ENCODE measurements at places on chromosomes 7 and 10.

DNA sequence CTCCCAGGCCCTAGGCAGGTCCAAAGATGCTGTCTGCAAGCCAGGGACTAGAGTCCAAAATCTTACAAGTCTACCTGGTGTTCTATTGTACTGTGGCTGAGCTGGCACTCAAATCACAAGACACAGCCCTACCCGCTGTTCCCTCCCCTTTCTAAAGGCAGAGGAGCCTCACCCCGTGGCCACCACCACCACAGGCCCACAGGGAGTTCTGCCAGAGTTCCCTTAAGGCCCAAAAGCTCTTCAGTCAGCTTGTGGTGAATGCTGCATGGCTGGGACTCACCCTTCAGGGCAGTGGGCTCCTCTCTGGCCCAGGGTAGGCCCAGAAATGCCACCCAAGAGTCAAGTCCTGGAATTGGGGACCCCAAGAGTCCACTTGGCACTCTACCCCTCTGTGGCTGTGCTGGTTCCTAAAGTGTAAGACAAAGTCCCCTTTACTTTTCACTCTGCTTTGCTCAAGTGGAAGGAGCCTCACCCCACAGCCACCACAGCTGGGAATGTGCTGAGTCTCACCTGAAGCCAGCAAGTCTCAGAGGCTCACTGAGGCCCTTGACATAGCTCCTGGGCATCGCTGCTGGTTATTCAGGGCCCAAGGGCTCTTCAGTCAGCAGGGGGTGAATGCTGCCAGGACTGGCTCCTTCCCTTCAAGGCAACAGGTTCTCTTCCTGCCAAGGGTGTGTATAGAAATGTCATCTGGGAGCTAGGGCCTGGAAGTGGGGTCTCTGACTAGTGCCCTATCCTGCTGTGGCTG is 48.8 kb upstream of the PSAP start:
- no peak for DNase-seq

DNA sequence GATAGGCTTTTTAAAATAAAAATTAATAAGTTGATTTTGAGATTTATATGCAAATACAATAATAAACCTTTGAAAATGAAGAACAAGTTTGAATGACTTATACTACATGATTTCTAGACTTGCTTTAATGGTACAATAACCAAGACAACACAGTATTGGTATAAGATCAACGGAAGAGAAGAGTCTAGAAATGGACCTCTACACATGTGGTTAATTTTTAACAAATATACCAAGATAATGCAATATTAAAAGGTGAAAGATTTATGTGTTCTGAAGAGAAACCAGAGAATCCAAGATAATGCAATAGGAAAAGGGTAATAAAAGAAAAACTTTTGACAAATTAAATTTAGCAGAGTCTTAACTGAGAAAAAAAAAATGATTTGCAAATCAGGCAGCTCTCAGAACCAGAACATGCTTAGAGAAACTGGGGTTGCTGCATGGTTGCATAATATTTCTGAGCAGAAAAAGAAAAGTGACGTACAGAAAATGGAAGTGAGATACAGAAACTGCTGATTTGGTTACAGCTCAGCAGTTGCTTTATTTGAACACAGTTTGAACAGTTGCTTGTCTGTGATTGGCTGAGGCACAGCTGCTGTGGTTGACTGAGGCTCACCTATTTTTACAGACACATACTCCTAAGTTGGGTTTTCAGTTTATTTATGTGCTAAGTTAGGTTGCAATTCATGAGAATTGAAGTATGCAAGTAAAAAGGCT is 365.9 kb downstream of the CRPPA start:
- no peak for DNase-seq

DNA sequence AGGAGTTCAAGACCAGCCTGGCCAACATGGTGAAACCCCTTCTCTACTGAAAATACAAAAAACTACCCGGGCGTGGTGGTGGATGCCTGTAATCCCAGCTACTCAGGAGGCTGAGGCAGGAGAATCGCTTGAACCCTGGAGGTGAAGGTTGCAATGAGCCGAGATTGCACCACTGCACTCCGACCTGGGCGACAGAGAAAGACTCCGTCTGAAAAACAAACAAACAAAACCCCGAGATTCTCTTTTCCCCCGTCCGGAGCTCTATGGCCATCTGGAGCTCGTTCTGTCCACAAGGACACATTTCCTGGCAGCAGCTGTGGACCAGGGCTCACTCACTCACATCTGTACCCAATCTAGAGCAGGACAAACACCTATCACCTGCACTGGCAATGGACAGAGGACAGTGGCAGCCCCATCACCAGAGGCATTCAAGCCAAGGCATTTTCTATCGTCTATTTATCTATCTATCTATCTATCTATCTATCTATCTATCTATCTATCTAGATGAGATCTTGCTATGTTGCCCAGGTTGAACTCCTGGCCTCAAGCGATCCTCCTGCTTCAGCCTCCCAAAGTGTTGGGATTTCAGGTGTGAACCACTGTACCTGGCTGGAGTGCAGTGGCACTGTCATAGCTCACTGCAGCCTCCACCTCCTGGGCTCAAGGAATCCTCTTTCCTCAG is 167.1 kb upstream of the TNRC18 start:
- no peak for DNase-seq

DNA sequence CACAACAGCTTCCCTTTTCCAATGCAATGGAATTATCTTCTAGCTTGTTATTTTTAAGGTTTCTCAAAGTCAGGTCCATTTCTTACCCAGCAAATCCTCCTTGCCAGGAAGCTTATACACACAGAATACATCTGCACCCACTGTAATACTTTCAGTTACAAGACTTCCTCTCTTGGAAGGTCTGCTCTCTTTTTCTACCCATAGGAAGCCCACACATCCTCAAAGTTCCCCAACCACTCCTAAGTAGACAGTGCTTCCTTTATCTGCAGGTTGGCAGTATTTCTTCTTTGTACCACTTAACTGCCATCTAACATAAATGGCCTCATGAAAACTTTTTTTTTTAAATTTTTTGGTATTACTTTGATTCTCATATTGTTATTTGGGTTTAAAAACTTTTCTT is 155.6 kb downstream of the TAX1BP1 start:
- DNase-seq, result no peak

DNA sequence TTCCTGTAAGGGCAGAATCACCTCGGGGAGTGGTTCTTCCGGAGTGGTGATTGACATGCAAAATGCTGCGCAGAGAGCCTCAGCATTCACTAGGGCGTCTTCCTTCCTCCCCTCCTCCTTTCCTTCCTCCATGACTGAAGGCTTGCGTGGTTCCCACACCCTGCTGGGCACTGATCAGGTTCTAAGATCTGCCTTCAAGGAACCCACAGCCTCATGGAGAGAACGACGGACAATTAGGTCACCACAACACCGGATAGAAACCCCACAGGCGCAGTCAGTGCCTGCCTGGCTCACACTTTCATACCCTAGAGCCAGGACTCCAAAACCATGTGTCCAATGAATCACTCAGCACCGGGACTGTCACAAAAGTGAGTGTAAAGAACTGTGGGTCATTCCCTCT is 131.3 kb downstream of the DPP6 start:
- no peak for DNase-seq

DNA sequence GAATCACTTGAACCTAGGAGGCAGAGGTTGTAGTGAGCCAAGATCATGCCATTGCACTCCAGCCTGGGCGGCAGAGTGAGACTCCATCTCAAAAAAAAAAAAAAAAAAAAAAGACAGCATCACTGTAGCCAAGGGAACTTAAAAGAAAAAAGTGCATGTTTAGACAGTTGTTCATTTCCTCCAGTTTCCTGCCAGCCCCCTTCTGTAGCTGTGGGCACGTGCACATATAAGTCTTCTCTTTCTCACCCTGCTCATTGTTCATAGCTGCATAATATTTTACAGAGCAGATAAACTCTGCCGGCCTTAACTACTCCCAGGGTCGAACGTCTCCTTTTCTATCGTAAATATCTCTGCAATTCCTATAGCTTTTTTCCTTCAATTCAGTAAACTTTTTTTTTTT is 132.6 kb downstream of the LHPP start:
- DNase-seq, result no peak

DNA sequence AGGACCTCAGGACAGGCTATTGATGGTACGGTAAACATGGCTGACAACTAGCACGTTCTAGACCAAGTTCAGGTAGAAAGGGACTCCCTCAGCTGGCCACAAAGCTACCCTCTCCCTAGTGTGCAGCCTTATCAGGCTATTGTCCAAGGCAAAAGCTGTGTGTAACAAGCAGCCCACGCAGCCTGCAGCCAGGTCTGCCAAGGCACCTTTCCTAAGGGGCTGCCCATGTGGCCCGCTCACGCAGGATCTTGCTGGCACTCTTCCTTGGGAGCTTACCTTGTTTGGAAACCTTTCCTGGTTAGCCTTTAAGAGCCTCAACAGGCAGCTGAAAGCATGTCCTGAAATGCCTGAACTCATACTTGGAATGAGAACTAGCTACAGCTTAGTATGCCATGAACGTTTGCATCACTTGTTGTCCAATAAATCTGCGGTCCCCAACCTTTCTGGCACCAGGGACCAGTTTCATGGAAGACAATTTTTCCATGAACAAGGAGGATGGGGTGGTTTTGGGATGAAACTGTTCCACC is 51.7 kb downstream of the SYPL1 start:
- DNase-seq, result no peak

GRCh38 chr7:68547799-68548198 is 1050.5 kb upstream of the AUTS2 start:
- DNase-seq, result no peak

DNA sequence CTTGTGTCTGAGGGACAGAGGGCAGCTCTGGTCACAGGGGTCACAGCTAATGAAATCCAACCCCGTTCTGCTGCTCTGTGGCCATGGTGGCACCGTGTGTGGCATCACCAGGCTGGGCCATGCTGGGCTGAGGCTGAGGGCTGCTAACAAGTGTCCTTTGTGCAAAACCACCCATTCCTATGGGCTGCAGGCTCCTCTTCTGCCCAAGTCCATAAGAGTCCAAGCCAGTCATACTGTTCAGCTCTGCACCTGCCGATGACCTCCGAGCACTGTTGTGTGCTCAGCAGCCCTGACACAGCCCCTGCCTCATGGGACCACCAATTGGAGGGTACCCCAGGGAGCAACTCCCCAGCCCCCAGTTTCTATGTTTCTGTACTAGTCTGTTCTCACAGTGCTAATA is 133.1 kb downstream of the WDR11 start:
- DNase-seq, result no peak
